Endothelial cell of umbilical vein (primary cell): ENCODE measurements at places on chromosomes 7 and 10. TPM values are rescaled to one million over a fixed set of nuclear protein-coding genes. Genes with fewer than 3 reads are reported as not detected.

DNA sequence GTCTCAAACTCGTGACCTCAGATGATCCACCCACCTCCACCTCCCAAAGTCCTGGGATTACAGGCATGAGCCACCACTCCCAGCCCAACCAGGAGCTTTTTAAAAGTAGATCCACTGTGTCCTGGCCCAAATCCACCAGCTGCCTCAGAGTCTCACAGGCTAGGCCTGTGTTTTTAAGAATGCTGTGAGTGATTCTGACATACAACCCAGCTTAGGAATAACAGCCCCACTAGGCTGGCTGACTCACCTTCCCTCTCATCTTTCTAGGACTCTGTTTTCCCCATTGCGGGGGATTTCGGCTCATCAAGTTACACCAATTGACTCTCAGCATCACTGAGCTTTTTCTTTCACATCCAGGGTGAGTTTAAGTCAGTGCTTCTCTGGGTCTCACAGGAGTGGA is 207.6 kb downstream of the SKIDA1 start:
- H3K27me3 ChIP-seq = no peaks in the 10 kb centered on the region
- H3K27ac ChIP-seq = no peak overlapping the region
- H3K36me3 ChIP-seq = no peaks in the 10 kb centered on the region
- DNase-seq = no peak
- peaks cover 24% of the 10 kb centered on the region for H3K4me1 ChIP-seq

Gene FOXI2
- total RNA-seq = not detected in 2 replicates

Gene TMEM184A
- total RNA-seq = not detected in 2 replicates

Gene AASS
- total RNA-seq = 27.8 and 30.1 TPM in 2 replicates

- H3K36me3 ChIP-seq = peaks cover 11% of the 10 kb centered on the region
- H3K27me3 ChIP-seq = no peaks in the 10 kb centered on the region
- peaks cover 6% of the 10 kb centered on the region for H3K4me1 ChIP-seq
- no peak for DNase-seq
Measured at GRCh38 chr10:98444314-98445006, 2.3 kb downstream of the HPS1 start.

DNA sequence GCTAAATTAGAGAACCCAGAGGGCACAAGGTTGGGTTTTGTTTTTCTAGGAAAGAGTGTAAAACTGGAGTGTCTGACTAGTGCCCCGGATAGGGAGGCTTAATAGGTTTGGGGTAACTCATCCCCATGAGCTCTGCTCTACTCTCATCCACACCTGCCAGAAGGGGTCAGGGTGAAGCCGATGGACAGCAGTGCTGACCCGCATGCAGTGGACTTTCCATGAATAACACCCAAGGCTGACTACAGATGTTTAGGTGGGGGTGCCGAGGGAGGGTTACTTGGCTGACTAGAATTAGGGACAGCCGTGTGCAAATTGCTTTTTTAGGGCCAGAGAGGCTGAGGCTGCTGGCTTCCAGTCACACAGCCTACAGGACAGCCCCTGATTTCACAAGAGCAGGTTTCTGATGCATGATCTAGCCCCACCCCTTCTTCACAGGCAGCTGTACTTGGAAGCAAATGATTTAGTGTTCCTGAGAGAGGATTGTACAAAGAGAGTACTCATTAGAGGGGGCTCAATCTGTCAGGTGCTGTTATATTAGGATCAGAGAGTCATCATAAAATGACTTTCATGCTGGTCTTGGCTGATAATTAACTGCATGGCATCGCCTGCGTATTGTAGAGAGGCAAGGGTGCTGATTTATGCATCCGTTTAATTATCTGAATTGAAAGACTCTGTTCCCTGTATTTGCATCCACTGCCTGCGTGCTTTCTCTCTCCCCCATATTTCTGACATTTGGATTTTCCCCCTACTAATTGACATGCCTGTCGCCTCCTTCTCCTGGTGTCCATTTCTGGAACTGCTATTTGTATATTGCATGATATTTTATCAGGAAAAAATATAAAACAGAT is 9.5 kb downstream of the INHBA start:
- peaks cover 41% of the 10 kb centered on the region for H3K4me1 ChIP-seq
- H3K36me3 ChIP-seq = peaks cover 15% of the 10 kb centered on the region
- no peak for DNase-seq

DNA sequence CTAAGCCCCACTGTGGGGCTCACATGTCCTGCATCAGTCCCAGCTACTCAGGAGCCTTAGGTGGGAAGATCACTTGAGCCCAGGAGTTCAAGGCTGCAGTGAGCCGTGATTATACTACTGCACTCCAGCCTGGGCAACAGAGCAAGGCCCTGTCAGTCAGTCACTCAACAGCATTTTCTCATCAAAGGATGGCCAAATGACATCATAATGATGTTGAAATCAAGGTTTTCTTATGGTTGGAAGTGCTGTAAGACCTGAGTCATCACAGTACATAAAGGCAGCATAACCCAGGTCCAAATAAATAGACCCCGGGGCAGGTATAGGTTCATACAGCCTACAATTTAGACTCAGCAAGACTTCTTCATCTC is 341.1 kb downstream of the PARD3 start:
- no peak overlapping the region for H3K4me3 ChIP-seq
- H3K4me1 ChIP-seq = no peaks in the 10 kb centered on the region
- H3K27me3 ChIP-seq = no peaks in the 10 kb centered on the region
- no peaks in the 10 kb centered on the region for H3K36me3 ChIP-seq
- DNase-seq = no peak

Gene TAC1
- not detected in 2 replicates for total RNA-seq
